ENCODE measurements at places on chromosomes 5 and 9. TPM values are rescaled to one million over a fixed set of nuclear protein-coding genes. Genes with fewer than 3 reads are reported as not detected.

DNA sequence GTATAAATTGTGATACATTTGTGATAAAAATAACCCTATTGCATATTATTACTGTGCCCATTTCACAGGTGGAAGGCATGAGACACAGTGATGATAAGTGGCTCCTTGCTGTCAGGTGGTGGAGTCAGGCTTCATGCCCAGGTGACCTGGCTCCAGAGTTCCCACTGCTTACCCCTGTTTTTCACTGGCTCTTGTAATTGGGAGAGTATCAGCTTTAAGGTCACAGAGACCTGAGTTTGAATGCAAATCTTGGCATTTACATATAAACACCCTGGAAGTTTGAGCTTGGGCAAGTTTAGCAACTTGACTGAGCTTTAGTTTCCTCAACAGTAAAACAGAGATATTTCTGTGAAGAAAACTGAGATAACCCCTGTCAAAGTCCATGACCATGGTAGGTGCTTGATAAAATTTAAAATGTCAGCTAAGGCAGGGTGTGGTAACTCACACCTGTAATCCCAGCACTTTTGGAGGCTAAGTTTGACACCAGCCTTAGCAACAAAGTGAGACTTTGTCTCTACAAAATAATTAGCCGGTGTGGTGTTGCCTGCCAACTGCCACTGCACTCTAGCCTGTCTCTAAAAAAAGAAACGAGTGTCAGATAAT, 29.2 kb downstream of the MAT2B start:
- DNase-seq = peak; percentile 44

DNA sequence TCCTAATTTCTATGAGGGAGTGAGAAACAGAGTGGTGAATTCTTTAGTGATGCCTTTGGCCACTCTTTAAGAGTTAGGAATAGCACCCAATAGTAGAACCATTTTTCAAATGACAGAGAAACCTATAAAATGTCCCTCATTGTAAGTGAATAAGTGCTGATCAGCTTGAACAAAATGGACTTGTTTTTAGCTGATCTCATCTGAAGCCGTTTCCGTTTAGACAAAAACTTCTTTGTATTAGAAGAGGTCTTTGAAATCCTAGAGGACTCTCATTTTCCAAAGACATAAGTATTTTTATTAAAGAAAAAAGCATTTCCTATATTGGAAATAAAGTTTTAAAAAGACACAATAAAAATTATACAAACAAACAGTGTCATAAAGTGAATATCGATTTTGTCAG, 273.9 kb downstream of the ARHGEF28 start:
- DNase-seq = no peak

GRCh38 chr5:160968480-160968879, 116.5 kb upstream of the ATP10B start:
- DNase-seq = no peak

The MAMDC4 gene
- 7.0 TPM for total RNA-seq

The AK1 gene
- total RNA-seq = 586 TPM

DNA sequence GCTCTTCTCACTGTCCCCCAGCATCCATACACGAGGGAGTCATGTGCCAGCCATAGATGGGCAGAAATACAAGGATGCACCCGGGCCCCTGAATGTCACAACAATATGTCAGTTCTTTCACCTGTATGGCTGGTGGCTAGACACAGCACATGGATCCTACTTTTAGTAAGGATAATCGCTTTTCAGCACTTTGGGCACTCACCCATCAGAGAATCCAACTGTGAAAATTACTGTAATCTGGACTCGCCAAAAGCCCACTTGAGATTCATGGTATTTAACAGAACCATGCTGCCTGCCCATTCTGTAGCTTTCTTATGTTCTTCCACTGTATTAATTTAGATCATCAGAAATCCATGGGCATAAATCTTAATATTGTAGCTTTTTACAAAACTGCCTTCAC, 124.8 kb downstream of the FRMD3 start:
- no peak for DNase-seq

DNA sequence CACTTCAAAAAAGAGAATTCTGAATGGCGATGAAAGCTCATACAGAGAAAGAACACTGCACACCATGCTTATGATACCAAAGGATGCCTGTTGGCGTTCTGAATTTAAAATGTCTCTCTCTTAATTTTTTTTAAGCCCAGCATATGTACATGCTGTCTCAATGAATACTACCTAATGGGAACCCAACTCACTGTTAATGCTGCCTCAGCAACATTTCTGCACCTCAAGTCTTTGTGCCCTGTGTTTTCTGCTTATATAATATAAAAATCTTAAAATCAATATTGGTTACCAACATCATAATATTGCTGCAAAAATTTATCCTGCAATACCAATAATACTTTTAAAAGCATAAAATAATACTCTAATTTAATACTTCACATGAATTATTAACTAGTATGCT, 44.1 kb upstream of the POU5F2 start:
- DNase-seq = no peak

Data from heart left ventricle (tissue), 16 donors.